ENCODE measurements at places on chromosomes 12 and 14.

DNA sequence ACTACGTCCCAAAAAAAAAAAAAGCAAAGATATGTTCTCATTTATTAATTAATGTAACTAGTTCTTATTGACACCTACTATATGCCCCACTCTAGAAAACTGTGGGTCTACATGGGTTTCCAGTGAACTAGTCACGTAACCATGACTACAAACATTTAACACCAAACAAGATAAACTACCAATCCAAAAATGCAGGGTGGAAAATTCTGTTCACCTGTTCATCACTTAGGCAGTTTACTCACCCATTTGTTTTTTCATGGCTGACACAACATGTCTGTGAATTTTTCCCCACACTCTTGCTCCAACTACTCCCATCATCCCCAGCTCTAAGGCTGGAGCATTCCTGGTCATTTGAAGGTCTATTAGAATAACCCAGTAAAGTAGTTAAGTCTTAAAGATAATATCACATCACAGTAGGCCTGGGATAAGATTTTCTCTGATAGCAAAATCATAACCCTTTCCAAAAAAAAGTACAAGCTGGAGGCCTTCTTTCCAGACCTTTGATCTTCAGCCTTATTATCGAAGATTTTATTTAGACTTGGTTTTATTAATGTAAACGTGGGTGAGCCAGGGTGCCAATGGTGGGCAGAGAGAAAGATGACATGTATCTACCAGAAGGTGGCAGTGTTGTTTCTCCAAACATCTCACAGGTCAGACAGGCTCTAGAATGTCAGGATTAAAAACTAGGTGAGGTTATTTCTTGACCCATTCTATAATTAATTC lies 61.6 kb upstream of the DAAM1 start:
- DNase-seq, result peak; percentile 7

- no peak for DNase-seq
Observed at GRCh38 chr14:20781803-20782202, 735 bp downstream of the RNASE6 start.

DNA sequence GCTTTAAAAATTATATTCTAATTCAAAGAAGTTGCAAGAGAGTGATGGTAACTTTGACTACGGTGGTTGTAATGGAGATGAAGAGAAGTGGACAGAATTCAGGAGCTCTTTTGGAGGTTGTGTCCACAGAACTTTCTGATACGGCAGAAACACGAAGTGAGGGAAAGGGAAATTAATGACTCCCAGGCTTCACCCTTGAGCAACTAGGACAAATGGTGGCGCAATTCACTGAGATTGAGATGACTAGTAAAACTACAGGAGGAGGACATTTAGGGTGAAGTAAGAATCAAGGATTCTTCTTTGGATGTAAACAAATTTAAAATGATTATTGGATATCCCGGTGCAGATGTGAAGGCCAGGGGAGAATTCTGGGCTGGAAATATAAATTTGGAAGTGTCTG lies 212.6 kb downstream of the PTPRO start:
- DNase-seq, result no peak

GRCh38 chr14:101810897-101811621 lies 49.5 kb downstream of the PPP2R5C start:
- no peak for DNase-seq

- DNase-seq, result no peak
Observed at GRCh38 chr14:53054457-53054856, 98.7 kb downstream of the DDHD1 start.

DNA sequence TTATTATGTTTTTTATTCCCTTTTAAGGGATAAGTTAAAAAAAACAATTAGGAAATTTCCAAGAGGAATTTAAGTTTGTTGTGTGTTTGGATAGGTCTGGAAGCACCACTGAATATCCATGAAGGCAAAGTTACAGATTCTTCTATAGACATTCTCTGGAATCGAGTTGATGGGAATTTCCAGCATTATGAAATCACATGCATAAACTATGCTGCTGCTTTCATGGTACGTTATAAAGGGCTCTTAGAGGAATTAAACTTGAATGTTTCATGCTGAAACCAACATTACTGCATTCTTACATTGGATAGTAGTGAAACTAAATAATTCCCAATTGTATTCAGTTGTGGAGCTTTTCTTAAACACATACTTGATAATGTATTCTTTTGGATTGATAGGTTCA lies 21.5 kb upstream of the PTPRQ start:
- DNase-seq, result no peak

GRCh38 chr12:77553976-77554619 lies 276.6 kb upstream of the NAV3 start:
- no peak for DNase-seq

DNA sequence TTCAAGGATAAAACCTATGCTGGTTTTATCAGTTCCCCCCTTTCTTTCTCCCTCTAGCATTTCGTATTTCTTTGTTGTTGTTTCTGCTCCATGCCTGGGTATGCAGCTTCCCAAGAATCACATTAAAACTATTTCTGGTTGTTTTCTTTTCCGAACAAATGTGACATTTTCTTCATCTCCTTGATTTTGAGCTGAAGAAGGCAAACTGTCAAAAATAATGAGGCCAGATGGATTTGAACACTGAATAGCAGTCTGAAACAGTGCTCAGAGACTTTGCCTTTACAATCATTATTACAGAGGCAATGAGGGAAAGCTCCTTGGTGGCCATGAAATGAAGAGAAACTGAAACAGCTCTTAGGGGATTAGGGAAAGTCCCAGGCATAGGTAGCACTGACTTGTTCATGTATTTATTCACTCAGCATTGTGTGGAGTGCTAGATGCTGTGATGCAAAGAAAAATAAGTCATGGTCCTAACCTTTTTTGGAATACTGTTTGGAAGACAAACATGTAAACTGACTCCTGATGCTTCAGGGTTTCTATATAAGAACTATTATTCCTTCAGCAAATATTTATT lies 319.5 kb downstream of the FUT8 start:
- DNase-seq, result no peak

DNA sequence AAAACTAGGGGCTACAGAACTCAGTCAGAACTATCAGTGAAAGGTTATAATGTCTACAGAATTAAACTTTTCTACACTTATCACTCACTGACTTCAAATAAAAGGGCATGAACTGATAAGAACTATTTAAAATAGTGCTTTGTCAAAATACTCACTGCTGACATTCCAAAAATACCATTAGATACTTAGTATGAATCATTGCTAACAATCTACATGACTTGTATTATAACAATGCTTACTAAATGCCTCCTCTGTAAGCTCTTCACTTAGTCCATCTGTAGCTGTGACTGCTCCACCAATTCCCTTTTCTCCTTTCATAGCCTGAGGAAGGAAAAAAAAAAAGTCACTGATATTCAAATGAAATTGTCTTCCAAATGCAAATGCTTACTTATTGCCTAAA lies 17.0 kb downstream of the NFYB start:
- no peak for DNase-seq

DNA sequence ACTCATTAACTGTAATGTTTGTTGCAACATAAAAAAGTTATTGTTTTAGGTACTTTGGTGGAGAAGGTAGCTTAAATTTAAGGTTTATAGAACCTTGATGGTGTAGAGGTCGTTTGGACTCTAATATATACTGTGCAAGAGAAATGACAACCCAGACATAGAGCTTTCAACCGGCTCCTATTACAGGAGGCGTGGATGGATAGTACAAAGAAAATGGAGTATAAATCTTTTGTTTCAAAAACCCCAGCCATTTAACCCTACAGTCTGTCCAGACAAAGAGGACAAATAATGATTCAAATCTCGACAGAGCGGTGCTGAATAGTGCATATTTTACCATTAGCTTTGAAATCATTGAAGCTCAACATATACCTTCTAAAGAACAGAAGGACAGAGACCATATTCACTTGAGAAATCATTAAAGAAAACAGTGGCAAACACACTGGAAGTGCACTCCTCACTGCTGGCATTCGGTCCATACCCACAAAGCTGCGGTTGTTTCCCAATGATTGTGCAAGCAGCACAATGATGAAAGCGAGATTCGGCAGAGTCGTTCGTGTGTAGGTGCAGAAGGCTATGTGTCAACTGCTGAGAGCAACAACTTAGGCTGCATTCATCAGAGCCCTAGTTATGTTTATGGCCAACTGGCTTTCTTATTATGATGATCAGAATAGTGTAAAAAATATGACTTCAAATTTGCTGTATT lies 688.6 kb downstream of the NOVA1 start:
- no peak for DNase-seq

GRCh38 chr12:67419810-67420209 lies 150.7 kb downstream of the CAND1 start:
- DNase-seq, result no peak

- DNase-seq, result no peak
Observed at GRCh38 chr12:122352394-122352793, 70.1 kb downstream of the CLIP1 start.

Measured in activated gamma-delta T cell treated with anti-CD3 and anti-CD28 coated beads, Interleukin-2, amount 50 U/mL, for 16 hours (primary cell).